SK-N-SH (cell line): ENCODE measurements at places on chromosomes 5 and 9.

GRCh38 chr5:31237174-31237573, 43.7 kb downstream of the CDH6 start:
- peak; percentile 16 for DNase-seq

DNA sequence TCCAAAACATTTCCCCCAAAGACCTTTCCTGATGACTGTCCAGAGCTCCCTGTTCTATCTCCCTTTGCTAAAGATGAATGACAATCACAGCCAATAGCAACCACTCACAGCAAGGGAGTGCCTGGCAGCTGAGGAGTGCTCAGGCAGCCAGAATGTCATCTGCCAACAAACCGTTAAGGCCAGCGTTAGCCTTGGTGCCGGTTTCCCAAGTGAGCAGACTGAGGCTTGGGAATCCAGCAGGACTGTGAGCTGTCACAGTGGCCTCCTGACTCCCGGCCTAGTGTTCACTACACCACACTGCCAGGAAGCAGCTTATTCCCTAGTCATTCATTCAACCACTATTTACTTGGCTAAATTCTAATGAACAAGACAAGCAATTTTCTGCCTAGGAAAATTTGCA, 24.7 kb downstream of the STK10 start:
- DNase-seq: no peak

- no peak for DNase-seq
Measured at GRCh38 chr9:94173632-94174031, 85.5 kb upstream of the ZNF169 start.

DNA sequence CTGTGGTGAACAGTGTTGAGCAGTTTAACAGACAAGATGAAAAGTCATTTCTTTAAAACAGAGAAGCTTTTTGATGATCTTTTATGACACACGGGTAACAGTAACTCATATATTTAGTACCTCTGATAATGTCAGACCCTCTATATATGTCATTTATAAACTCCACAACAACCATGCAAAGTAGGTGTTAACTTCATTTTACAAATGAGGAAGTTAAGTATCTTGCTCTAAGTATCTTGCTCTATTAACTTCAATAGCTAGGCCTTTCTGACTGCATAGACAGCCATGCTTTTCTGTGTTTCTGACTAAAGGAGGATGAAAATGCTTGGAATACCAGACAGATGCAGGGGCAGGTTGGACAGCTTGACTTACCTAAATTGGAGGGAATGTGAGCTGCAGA, 1.8 kb downstream of the NUDT2 start:
- no peak for DNase-seq

GRCh38 chr5:80216753-80217596, 38.9 kb downstream of the SERINC5 start:
- DNase-seq: no peak
